ENCODE measurements at places on chromosomes 11 and 22.

GRCh38 chr11:128615612-128616011 lies 28.3 kb upstream of the ETS1 start:
- no peak for DNase-seq

GRCh38 chr11:33640730-33641371 lies 59.8 kb downstream of the C11orf91 start:
- DNase-seq, result no peak

- no peak for DNase-seq
Observed at GRCh38 chr11:7321473-7322450, 70.1 kb downstream of the SYT9 start.

GRCh38 chr11:64499261-64500004 lies 91.6 kb upstream of the SLC22A12 start:
- DNase-seq, result no peak

- peak; percentile 25 for DNase-seq
Observed at GRCh38 chr11:128905345-128906184, 14.4 kb downstream of the KCNJ5 start.

GRCh38 chr11:131186629-131187101 lies 183.8 kb upstream of the NTM start:
- no peak for DNase-seq

DNA sequence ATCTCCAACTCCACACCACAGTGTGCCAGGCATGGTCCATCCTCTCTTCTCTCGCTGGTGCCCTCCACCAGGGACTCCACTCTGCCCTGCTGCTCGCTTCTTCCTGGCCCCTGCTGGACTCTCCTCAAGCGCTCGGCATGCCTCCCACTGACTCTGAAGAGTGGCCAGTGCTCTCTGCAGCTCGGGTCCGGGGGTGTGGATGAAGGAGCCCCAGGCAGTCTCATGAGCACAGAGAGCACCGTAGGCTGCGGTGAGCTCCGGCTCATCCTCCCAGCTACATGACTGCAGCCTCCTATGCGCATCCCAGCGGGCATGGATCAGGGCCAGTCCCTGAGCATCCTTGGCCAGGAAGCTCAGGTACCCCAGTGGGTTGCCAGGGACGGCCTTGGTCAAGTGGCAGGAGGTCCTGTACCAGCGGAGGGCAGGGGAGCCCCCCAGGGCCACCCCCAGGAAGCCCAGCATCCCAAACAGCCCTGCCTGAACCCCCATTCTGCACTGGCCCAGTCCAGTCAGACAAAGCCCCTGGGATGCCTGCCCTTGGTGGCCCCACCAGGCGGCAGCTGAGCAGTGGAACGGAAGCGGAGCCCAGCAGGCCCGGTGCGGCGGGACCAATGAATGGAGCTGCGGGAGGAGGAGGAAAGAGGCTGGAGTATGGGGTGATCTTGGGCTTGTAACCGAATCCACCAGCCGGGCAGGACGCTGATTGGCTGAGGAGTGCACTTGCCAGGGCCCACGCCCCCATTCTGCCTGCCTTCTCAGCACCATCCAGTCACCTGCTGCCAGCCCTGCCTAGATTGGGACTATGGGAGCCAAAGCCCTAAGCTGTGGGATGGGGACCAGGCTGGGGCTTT lies at the start of gene PLA2G3:
Gene PLA2G3, minus strand, starts transcription at position 643 of the 851 bp plus-strand sequence. Its CDS starts 154 bp downstream, at position 489.
- DNase-seq, result no peak

GRCh38 chr11:221539-221938 lies 14.0 kb downstream of the RIC8A start:
- DNase-seq, result no peak

DNA sequence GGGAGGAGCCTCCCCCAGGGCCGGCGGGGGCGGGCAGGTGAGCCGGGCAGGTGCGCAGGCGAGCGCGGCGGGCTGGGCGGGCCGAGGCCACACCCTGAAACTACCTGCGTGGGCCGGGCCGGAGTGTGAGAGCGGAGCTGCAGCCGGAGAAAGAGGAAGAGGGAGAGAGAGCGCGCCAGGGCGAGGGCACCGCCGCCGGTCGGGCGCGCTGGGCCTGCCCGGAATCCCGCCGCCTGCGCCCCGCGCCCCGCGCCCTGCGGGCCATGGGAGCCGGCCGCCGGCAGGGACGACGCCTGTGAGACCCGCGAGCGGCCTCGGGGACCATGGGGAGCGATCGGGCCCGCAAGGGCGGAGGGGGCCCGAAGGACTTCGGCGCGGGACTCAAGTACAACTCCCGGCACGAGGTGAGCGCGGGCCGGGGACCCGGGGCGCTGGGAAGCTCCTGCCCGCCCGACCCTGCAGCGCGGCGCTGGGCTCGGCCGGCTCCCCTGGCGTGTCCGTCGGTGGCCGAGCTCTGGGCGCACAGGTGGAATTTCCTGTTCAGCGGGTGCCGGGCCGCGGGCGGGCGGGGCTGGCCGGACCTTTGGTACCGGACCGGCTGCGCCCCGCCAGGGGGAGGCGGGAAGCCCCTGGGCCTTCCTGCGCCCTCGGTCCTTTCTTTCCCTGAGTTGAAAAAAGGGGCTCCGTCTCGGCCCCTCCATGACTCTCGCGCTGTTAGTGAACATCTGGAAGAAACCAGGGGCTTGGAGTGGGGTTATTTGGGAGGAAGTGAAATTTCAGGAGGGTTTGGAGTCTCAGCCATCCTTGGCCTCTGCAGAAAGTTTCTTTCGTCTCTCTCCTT lies at the start of gene ST14:
Gene ST14, plus strand, starts transcription at position 126 of the 841 bp plus-strand sequence. Its CDS starts 198 bp downstream, at position 324.
- no peak for DNase-seq

DNA sequence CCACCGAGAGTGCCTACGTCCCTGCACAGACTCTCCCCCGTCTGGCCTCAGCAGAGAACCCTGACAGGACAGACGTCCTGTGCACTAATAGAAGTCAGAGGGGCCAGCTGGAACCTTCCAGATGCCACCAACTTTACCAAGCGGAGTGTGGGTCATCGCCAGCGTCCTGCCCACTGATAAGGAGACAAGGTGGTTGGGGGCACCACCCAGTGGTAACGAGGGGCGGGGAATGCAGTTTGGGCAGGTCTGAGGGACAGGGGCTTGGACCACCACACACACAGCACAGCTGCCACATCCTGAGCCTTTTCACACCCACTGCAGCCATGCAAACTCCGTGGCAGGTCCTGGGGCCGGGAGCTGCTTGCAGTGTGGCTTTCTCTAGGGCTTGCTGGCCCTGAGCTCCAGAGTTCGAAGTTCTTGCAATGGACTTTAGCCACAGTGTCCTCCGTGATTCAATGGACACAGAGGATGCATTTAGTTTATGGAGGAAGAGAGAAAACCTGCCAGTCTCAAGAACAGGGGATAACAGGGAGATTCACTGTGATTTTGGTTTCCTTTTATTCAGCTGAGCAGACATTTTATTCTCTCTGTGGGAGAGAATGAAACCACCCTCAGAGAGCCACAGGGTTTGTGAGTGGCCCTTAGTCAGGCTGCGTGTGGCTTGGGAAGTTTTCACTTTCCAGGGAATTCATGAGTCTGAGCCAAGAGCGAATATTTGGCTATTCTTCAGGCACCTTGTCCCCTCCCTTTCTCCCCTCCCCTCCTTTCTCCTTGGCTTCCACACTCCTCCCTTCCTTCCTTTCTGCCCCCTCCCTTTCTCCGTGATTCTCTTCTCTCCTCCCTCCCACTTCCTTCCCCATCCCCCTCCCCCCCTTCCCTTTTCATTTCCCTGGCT lies 13.1 kb downstream of the MRGPRG start:
- DNase-seq, result no peak

- no peak for DNase-seq
Observed at GRCh38 chr11:75373201-75373600, 21.7 kb upstream of the ARRB1 start.

- no peak for DNase-seq
Observed at GRCh38 chr11:70158201-70158600, 44.9 kb upstream of the FADD start.

DNA sequence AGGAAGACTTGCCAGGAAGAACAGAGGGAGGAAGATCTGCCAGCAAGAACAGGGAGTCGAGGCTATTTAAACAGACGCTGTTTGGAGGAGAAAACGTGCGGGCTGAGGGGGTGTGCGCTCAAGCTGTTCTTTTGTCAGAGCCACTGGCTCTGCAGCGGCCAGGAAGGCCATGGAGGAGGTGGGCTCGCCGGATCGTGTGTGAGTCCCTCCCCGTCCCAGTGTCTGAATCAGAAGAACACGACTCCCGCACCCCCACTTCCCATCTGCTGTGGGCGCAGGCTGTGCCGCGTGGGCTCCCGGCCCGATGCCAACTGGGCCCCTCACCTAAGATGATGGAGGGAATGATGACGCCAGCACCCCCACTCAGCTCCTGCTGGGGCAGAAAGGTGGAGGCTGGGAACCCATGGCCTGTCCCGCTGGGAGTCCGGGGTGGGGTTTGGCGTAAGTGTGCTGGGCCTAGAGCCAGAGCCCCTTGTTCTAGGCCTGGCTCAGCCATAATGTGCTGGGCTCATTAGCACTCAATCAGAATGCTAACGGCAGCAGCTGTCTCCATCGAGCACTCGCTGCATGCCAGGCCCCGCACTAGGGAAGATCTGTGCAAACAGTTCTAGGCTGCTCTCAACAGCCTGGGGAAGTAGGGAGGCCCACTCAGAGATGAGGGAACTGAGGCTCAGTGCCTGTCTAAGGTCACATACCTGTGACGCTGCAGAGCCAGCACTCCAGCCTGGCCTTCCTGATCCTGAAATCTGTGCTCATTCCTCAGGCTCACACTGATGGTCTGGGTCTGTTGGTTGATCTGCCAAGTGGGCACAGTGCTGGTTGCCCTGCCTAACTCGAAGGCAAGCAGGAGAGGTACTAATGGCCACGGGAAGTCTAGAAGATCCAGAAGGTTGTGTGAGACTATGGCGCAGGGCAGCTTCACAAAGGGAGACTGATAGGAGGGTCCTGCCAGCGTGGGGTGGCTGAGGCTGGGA lies 11.5 kb downstream of the NPTXR start:
- DNase-seq, result no peak

- DNase-seq, result no peak
Observed at GRCh38 chr22:19865141-19865829, 10.6 kb upstream of the GNB1L start.

DNA sequence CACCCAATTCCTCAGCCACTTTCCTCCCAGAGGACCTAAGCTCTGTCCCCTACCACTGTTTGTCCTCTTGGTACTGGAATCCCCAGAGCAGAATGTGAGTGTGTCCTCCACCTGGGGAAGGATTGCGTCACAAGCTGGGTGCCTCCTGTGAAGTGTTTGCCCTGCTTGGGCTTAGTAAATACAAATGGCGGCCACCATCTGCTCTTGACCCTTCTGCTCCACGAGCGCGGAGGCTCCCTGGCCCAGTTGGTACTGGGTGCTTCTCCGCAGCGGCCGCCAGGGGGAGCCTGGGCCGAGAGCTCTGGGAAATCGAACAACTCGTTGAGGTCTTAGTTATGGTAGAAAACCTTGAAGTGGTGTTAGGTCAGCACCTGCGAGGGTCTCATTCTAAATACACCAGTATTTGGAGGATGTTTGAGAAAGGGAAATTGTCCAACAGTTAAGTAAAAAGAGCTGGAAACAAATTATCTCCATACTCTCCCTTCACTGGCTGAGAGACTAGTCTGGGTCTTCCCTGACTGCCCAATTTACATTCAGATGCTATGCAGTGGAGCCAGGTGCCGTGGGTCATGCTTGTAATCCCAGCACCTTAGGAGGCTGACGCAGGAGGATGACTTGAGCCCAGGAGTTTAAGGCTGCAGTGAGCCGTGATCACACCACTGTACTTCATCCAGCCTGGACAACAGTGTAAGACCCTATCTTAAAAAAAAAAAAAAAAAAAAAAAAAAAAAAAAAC lies 74.6 kb upstream of the TEAD1 start:
- DNase-seq, result peak; percentile 49

DNA sequence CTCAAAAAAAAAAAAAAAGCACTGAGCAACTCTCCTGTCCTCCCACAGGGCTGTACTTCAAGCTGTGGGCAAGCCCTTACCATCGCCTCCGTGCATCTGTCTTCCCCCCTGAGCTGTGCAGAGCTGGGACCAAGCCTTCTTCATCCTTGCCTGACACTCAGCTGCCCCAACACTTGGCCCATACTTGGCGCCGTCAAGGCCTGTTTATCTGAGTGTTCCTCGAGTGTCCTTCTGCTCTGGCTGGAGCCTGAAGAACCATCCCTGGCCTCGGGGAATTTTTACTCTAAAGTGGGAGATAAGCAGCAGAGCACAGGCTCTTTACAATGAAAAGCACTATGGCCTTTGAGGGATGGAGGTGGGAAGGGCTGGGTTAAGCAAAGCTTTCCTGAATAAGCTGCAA lies 1.6 kb upstream of the TIRAP start:
- no peak for DNase-seq

- no peak for DNase-seq
Observed at GRCh38 chr11:20226933-20227332, 66.7 kb upstream of the DBX1 start.

DNA sequence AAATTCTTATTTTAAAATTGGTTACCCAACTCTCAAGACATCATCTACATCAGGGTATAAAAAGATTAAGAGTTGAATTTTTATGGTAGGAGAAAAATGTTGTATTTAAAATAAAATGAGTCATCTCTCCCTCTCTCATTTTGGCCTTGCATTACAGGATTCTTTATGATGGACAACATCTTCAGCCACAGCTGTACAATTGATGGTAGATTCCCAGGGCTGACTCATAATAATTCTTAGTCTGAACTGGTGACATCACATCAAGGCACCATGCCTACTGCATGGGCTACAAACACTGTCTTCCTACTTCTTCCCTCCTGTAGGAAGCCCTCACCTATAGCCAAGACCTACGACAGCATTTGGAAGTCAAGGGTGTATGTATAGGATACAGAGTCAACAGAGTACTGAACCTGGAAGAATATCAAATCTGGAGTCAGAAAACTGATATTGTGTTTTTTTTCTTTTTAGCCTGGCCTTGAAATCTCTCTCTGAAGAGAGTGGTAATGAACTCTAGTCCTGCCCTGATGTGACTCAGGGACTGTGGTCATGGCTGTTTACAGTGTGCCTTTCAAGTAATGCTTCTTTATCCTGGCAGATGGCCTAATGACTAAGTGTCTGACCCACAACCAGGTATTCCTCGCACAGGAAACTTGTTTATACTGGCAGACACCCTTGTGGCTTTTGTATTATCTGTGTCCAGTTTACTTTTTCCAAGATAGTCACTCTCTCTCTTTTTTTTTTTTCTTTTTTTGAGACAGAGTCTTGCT lies 32.5 kb downstream of the MRGPRX2 start:
- no peak for DNase-seq

DNA sequence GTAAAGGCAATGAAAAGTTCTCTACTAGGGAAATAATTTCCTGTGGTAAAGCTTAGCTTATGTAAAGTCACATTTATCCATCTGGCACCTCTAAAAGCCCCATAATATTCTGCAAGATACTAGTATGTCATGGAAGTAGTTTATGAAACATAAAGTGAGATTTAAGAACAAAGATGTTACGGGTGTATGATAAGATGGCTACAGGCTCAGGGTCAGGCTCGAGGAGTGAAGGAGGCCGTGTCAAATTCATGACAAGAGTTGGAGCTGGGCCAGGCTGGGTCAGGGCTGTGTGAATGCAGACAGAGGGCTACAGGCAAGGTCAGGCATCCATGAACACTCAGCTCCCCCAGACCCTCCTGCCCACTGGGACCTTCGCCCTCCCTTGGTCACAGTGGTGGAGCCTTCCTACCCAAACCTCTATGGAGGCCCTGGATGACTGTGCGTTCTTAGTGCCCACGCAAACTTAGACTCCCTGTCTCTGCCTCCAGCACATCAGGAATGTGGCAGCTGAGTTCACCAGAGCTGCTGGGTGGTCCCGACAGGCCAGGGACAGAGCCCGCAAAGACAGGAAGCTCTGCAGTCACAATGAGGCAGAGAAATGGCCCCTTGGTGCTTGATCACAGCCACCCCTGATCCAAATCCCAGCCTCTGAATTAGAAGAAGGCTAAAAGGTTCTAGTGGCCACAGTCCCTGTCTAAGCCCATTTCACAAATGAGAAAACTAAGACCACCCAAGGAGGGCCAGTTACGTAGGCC lies 14.8 kb downstream of the IGLL5 start:
- no peak for DNase-seq

GRCh38 chr22:48683640-48684039 lies 1144.0 kb downstream of the BRD1 start:
- no peak for DNase-seq

GRCh38 chr11:75174781-75175370 lies 24.0 kb downstream of the SLCO2B1 start:
- DNase-seq, result no peak
